Astrocyte of the hippocampus (primary cell): ENCODE measurements at places on chromosomes 3 and 15.

GRCh38 chr3:122538956-122539490 is 24.3 kb upstream of the KPNA1 start:
- DNase-seq: no peak

GRCh38 chr3:122957707-122958689 is 69.6 kb downstream of the SEMA5B start:
- peak; percentile 25 for DNase-seq

DNA sequence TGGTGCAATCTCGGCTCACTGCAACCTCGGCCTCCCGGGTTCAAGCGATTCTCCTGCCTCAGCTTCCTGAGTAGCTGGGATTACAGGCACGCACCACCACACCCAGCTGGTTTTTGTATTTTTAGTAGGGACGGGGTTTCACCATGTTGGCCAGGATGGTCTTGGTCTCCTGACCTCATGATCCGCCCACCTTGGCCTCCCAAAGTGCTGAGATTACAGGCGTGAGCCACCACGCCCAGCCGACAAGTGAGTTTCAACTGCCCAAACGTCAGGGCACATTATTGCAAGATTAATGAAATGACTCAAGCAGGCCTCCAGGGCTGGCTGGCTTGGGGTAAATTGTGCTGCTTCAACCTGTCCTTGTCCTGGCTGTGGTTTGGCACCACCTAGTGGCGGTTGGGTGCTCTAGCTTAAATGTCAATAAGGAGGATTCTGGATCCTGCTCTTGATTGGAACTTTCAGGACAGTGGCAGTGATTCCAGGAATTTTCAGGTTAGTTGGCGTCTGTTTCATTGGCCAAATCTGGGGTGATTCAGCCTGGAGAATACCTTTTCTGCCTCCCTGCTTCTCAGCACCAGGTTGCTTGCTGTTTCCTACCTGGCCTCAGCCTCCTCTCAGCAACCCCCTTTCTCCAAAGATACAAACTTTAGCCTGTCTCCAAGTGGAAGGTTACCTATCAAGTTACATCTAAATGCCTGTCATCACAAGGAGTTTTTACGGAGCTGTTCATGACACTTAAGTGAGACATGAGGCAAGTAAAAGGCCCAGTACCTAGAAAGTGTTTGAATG is 32.4 kb upstream of the SACM1L start:
- peak; percentile 96 for DNase-seq

DNA sequence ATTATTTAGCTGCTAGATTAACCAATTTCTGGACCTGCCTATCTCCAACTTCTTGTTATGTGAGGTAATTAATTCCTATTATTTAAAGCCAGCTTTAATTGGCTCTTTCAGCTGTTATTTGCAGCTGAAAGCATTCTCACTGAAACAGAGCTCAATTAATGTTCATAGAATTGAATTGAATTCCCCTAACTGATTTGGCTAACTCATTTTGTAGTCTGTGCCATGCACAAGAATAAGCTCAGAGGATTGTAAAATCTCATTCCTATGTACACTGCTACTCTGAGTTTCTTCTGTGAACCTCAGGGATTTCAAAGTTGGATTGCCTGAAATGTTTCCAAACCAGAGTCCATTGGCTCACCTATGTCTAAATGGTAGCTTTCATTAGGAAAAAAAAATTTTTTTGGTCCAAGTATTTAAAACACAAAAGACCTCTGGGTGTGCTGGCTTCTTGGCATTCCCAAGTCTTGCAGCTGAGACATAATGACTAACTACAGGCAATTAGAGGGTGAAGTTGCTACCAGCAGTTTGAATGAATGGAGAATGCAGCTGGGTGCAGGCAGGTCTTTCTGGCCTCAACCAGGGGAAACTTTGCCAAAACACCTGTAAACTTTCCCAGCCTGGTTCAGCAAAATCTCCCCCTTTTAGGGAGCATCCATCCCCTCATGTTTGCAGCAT is 134.3 kb downstream of the EDEM1 start:
- peak; percentile 80 for DNase-seq

- DNase-seq: no peak
Observed at GRCh38 chr3:140344601-140345205, 333.2 kb upstream of the TRIM42 start.
